ENCODE measurements at places on chromosomes 1 and 21.

DNA sequence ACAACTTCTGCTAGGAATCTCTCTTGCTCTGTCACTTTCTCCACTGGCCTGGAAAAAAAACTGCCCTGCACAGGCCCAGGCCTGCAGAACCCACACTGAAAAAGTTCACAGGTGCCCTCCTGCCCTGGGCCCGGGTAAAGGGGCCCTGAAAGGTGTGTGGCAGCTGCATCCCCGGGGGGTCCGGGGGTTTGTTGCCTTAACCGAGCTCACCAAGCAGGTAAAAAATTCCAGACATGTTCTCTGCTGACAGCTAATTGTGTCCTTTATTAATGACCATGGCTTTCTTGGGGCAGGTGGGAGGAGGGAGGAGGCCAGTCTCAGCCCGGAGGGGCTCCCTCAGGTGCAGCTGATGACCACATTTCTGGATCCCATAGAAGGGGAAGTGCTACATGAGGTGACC is 122.9 kb downstream of the LACTBL1 start:
- DNase-seq: no peak

DNA sequence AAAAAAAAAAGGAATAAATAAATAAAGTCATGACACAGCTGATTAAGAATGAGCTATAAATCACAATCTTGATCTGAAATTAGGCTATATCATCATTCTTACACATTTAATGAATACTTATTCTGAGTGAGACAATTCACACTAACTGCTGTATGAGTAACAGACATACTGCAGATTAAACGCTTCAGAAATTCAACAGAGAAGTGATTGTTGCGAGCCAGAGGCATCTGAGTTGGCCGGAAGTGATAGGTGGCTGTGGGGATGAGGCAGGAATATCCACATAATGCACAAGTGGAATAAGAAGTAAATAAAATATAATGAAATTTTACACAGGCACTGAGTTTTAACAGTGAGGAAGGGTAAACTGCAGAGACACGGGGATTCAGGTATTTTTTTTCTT is 142.4 kb downstream of the APP start:
- no peak for DNase-seq

GRCh38 chr1:56418151-56418631 is 161.2 kb downstream of the PLPP3 start:
- no peak for DNase-seq

DNA sequence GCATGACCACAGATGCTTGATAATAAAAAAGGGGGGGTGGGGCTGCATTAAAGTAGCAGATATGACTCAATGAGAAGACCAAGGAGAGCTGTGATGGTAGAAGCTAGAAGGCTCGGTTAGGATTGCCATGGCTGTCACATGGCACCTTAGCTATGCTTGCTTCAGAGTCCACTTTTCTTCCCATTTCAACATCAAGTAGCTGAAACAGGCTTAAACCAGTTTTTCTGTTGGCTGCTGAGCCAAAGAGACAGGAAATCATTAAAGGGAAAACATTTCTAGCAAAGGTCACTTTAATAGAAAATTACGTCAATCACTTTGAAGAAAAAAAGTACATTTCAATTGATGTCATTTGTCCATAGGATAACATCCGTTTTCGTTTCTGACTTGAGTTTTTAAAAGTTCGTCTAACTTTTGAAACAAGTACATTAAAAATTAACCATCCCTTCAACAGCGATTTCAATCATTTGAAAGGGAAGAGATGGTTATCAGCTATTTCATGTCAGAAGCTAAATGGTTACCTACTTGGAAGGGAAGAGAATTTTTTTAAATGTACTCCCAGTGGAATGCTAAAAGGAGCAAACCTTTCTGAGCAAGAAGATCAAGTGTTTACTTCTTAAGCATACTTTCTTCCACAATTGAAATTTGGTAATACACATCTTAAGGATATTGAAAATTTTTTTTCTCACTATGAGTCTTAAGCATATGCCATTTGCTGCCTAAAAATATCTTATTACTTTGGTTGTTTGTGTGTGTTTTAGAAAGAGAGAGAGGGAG is 488.1 kb upstream of the PRMT6 start:
- DNase-seq: no peak

DNA sequence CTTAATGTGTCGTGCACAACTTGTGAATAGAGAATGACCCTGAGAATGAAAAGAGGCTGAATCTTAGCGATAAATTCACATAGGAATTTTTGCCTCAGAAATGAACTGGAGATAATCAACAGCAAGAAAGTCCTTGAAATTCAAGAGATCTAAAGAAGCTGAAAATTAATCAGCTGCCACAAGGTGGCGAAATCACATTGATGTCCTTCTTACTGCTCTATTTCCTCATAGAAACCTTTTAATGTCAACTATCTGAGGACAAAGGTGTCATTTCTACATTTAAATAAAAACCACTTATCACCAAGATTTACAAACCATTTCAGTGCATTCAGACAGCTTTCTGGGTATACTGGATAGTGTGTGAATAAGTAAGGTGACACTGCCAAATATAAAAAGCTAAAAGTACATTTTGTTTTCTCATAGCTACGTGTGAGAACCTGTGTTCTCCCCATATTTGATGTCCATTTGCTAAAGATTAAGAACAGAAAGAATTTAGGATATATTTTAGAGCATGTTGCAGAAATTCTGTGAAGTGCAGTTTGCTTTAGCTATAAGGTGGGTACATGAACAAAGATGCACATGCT is 485.3 kb upstream of the PTBP2 start:
- no peak for DNase-seq

DNA sequence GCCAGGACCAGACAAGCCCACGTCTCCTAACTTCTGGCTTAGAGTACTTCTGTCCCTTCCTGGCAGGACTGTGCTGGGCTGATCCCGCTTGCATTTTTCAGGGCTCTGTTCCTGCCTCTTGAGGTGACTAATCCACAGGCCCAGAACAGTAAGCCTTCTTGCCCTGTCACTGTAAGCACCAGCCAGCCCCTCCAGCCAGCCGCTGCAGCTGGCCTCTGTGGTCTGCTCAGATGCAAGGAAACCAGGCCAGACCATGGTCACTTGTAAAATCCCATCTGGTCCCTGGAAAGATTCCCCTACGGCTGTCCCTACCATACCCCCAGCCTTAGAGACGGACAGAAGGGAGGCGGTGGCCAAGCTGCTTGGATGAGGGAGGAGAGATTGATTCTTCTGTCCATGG is 74.2 kb downstream of the KIRREL1 start:
- DNase-seq: no peak

GRCh38 chr1:152419917-152420316 is 5.9 kb upstream of the CRNN start:
- DNase-seq: no peak

DNA sequence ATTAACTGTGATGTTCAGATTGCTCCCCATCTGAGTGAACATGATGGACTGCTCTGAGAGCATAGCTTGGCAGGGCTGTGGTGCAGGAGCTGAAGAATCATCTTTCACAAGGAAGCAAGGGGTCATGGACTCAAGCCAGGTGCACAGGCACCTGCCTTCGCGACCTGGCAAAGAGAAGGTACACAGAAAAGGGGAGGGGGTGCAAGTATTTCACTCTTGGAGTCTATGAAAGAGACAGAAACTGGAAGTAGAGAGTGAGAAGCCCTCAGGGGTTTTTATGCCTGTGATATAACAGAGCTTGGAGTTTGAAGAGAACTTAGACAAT is 232.6 kb upstream of the PLXNA2 start:
- no peak for DNase-seq

DNA sequence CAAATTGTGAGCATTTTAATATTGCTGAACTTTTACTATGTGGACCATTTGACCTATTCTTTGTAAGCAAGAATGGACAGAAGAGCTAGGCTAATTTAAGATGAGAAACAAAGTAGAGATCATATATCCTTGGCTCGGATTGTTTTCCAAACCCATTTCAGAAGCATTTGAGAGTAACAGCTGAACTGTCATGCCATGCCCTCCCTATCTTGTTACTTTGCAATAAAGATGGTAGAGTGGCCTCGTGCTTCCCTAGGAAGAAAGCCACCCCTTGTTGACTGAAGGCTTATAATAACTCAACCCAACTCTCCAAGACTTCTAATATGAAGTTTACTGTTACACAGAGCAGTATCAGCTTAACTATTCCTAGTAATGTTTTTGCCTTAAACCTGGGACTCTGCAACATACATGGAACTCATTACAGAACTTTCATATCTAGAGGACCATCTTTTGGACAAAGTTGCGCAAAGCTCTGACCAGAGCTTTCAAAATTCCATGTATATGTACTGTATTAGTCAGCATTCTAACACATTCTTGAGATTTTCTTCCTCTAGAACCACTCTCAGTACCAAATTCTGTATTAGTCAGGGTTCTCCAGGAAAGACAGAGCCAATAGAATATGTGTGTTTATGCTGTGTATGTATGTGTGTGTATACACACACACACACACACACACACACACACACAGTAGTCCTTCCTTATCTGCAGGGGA is 68.7 kb downstream of the ADAMTS1 start:
- DNase-seq: no peak

DNA sequence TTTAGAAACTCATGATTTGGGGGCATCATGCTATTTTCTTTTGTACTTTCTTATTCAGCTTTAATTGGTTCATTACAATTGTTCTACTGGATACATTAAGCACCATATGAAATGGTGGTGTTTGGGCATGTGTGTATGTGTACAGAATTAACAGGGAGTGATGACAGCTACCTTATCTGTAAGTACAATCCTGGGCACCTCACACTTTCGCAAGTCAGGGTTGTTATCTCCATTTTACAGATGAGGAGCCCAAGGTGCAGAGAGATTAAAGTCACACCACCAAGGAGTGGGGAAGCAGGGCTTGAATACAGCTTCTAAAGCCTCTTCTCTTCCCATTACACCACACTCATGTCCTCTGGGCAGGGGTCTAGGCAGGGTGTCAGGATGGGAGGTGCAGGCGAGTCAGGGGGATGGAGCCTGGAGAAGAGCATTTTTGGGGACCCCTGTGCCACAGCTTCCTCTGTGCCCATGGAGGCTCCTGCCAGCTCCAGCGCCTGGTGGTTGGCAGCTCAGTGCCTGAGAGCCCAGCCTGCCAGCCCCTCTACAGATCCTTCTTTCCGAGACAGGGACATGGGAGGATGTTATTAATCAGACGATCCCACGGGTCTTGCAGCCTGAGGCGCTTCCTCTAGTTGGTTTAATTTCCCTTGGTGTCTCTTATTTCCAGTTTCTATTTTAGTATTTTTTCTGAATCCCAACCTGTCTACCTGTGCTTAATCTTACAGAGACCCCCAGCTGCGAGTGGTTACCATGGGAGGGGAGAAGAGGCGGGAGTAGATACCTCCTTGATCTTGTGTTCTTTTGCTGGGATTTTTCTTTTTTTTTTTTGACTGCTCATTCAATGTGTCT is 126.2 kb upstream of the CD34 start:
- DNase-seq: no peak

GRCh38 chr1:106780066-106780465 is 276.4 kb upstream of the PRMT6 start:
- DNase-seq: no peak

- DNase-seq: no peak
Observed at GRCh38 chr1:55703726-55704363, 488.7 kb upstream of the USP24 start.
